ENCODE measurements at places on chromosomes 2 and 18. TPM values are rescaled to one million over a fixed set of nuclear protein-coding genes. Genes with fewer than 3 reads are reported as not detected.

CD8B gene
- total RNA-seq, result 0.54 TPM

IL36B gene
- total RNA-seq, result not detected

ARHGEF33 gene
- 1.5 TPM for total RNA-seq

ANO7 gene
- total RNA-seq, result 0.94 TPM

SLC14A1 gene
- total RNA-seq, result 20.5 TPM

EPB41L5 gene
- 119 TPM for total RNA-seq

KCNE4 gene
- total RNA-seq, result 7.8 TPM

GDF7 gene
- 0.15 TPM for total RNA-seq

MRO gene
- 10.8 TPM for total RNA-seq

SPHKAP gene
- total RNA-seq, result 1.5 TPM

UNC50 gene
- 86.1 TPM for total RNA-seq

DNA sequence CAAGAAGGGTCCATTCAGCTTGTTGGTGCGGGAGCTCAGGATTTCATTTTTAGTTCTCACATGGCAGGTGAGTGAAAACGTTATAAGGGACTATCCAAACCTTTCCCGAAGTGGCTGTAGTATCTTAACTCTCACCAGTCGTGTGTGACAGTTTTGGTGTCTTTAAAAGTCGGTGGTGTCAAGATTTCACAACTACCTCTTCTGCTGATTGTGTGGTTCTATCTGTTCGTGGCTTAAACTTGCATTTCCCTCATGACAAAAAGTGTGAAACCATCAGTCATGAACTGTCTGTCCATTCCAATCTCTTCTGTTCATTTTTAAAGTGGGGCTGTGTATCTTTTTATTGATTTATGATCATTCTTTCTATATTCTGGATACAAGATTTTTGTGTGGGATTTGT is 3.8 kb upstream of the AQP12B start:
- no peaks in the 10 kb centered on the region for H3K27me3 ChIP-seq
- H3K36me3 ChIP-seq, result no peaks in the 10 kb centered on the region
- no peak overlapping the region for H3K4me3 ChIP-seq

DNA sequence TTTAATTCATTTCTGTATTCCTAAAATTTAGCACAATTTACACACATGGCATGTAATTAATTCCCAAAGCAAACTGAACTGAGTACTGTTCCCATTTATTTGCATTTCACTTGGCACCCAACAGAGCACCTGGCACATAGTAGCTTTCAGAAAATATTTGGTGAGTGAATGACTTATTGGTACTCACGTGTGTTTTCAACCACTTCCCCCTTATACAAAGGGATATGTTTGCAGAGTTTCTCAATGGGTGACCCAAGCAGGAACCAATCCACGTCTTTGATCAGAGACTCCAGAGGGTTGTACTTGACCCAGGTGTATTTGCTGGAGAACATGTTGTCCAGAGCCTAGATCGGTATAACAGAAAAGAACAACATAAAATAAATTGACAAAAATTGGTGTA is 6.6 kb downstream of the GKN2 start:
- H3K4me3 ChIP-seq, result no peak overlapping the region
- no peaks in the 10 kb centered on the region for H3K27me3 ChIP-seq
- H3K27ac ChIP-seq, result no peak overlapping the region
- no peak for DNase-seq

- peak overlapping the region; percentile 66 for H3K27ac ChIP-seq
- peak; percentile 38 for DNase-seq
- H3K4me1 ChIP-seq, result peaks cover 79% of the 10 kb centered on the region
- H3K36me3 ChIP-seq, result peaks cover 7% of the 10 kb centered on the region
Measured at GRCh38 chr2:105882341-105882740, 137.6 kb downstream of the NCK2 start.

DNA sequence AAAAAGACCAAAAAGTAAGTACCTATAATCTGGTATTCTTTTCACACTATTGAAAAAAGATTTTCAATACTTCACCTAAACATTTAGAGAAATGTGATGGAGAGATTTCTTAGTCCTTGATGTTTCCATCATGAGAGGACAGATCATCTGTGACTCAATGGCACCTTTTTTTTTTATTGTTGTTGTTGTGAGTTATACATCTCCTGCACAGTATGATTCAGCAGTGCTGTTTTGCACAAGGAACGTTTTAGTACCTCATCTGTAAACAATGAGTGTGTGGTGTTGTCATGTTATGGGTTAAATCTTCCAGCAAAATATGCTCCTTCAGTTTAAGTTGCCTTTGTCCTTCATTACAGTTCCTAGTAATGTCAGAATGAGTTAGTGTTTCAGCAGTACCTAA is 2.2 kb downstream of the KIAA1328 start:
- no peak for DNase-seq
- H3K27ac ChIP-seq, result no peak overlapping the region
- H3K27me3 ChIP-seq, result no peaks in the 10 kb centered on the region
- H3K36me3 ChIP-seq, result no peaks in the 10 kb centered on the region

DNA sequence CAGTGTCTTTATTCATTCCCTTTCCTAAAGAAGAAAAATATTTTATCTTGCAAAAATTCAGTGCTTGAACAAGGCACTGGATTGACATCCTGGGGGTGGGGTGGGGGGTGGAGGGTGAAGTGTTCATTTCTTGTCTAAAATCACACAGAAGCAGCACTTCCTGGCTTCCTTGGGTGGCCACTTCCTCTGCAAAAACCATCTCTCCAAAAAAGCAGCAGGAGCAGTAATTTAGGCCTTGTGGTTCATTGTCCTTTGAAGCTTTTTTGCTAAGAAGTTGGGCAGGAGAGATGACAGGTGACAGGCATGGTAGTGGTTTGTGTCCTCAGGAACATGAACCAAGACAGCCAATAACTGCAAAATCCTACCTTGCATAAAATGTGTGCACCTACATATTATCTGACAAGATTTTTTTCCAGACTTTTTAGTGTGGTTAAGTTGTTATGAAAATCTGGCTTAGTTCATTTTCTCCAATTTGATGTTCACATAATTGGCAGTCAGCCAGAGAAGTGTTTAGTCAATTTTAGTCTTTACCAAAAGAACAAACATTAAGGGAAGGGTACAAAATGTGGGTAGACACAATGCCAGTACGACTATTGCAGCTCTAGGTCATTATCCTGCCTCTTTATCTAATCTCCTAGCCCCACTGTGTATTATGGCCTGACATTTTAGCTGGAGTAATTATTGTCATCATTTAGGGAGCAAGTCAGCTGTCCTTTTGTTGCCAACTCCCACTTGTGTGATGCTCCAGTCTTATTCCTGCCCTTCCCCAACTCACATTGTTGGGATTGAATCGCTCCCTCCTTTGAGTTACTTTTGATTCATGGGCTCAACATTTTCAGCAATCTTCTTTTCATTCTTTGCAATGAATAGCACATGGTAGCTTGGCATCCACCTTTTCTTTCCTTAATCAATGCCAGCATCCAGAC is 177.2 kb downstream of the MYO3B start:
- H3K4me1 ChIP-seq, result no peaks in the 10 kb centered on the region
- H3K27me3 ChIP-seq, result no peaks in the 10 kb centered on the region
- no peak overlapping the region for H3K4me3 ChIP-seq
- H3K27ac ChIP-seq, result no peak overlapping the region

GRCh38 chr2:215833531-215834162 is 179.7 kb downstream of the MREG start:
- no peak overlapping the region for H3K4me3 ChIP-seq
- H3K27me3 ChIP-seq, result no peaks in the 10 kb centered on the region
- no peak overlapping the region for H3K27ac ChIP-seq
- DNase-seq, result no peak
- no peaks in the 10 kb centered on the region for H3K36me3 ChIP-seq

DNA sequence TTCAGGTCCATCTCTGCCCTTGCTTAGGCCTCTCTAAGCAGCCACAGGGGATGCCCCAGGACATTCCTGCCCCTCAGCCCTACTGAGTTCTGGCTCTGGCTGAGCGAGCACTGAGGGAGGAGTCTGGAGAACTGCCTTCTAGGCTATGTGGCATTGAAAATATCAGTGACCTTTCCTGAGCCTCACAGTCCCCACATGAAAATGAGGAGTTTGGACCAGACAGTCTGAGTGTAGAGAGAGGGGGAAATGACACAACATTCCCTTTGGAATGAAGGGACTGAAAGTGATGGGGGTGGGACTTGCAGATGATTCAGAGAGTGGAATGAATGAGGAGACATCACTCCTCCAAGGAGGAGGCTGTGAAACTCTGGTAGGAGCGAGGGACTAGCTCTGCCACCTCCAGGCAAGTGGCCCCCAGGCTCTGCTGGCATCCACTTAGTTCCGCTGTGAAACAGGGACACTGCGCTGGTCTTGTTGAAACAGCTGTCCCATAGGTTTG is 8.0 kb downstream of the TNS1 start:
- H3K4me3 ChIP-seq, result no peak overlapping the region
- no peaks in the 10 kb centered on the region for H3K36me3 ChIP-seq
- no peaks in the 10 kb centered on the region for H3K4me1 ChIP-seq
- H3K27me3 ChIP-seq, result no peaks in the 10 kb centered on the region
- DNase-seq, result peak; percentile 36
- no peak overlapping the region for H3K27ac ChIP-seq

GRCh38 chr2:239826786-239827522 is 198.2 kb downstream of the NDUFA10 start:
- no peaks in the 10 kb centered on the region for H3K36me3 ChIP-seq
- peaks cover 3% of the 10 kb centered on the region for H3K4me1 ChIP-seq
- peak; percentile 28 for DNase-seq
- no peak overlapping the region for H3K27ac ChIP-seq

DNA sequence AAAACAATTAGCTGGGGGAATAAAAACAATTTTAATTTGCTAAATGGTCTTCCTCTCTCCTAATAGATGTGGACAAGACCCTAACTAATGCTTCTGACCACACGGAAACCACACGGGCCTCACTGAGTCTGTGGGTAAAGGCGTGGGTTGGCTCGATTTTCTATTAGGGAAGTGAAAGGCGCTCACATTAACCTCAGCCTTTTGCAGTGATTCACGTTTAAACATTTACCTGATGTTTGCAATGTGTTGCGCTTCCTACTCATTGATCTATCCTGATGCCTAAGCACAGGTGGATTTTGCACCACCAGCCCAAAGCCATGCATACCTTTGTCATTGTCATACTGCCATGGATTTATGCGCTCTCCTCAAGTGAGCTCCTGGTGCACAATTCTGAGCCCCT is 35.6 kb upstream of the NRP2 start:
- H3K4me1 ChIP-seq, result no peaks in the 10 kb centered on the region
- no peak overlapping the region for H3K27ac ChIP-seq
- no peak overlapping the region for H3K4me3 ChIP-seq

DNA sequence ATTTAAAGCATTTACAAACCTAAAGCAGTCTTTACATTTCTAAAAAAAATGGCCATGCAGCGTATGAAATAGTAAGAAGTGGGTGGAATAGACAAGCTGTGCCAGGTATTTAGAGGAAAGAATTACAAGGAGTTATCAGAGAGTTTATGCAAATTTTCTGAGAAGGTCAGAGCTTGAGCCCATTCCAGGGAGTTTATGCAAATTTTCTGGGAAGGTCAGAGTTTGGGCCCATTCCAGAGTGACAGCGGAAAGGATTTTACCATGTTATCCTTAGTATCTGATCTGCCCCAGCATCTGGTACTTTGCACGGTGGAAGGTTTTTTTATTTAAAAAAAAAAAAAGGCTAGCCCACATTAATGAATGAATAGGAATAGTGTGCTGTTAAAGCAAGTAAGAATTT is 1.4 kb upstream of the DOK6 start:
- H3K36me3 ChIP-seq, result no peaks in the 10 kb centered on the region
- no peaks in the 10 kb centered on the region for H3K27me3 ChIP-seq
- DNase-seq, result no peak
- H3K4me3 ChIP-seq, result no peak overlapping the region
- H3K4me1 ChIP-seq, result peaks cover 11% of the 10 kb centered on the region

- H3K4me3 ChIP-seq, result no peak overlapping the region
- peaks cover 44% of the 10 kb centered on the region for H3K4me1 ChIP-seq
- H3K27me3 ChIP-seq, result peaks cover 70% of the 10 kb centered on the region
- DNase-seq, result no peak
- no peak overlapping the region for H3K27ac ChIP-seq
Measured at GRCh38 chr2:161417438-161418274, 1.6 kb downstream of the TBR1 start.

DNA sequence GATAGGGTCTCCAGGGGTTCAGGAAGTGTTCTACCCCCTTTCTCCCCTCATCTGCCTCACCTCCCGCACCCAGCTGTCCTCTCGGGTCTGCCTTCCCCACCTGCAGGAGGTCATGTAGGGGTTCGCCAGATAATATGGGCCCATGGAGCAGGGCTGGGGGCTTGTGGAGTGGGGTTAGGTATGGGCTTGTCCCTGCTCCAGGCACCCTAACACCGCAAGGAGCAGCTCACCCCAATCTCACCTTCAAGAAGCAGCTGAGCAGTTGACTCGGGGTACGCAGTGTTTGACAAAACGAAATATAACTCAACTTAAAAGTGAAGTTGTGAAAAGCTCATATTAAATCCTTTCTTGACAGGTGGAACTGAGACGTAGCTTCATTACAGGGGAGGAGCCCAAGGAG is 99.6 kb downstream of the CTIF start:
- DNase-seq, result no peak
- peaks cover 21% of the 10 kb centered on the region for H3K4me1 ChIP-seq
- H3K27me3 ChIP-seq, result no peaks in the 10 kb centered on the region
- no peak overlapping the region for H3K4me3 ChIP-seq
- H3K27ac ChIP-seq, result no peak overlapping the region

GRCh38 chr2:9226458-9227380 is 20.1 kb downstream of the ASAP2 start:
- no peak overlapping the region for H3K27ac ChIP-seq
- peaks cover 50% of the 10 kb centered on the region for H3K4me1 ChIP-seq
- no peaks in the 10 kb centered on the region for H3K27me3 ChIP-seq
- peak; percentile 49 for DNase-seq
- no peaks in the 10 kb centered on the region for H3K36me3 ChIP-seq

DNA sequence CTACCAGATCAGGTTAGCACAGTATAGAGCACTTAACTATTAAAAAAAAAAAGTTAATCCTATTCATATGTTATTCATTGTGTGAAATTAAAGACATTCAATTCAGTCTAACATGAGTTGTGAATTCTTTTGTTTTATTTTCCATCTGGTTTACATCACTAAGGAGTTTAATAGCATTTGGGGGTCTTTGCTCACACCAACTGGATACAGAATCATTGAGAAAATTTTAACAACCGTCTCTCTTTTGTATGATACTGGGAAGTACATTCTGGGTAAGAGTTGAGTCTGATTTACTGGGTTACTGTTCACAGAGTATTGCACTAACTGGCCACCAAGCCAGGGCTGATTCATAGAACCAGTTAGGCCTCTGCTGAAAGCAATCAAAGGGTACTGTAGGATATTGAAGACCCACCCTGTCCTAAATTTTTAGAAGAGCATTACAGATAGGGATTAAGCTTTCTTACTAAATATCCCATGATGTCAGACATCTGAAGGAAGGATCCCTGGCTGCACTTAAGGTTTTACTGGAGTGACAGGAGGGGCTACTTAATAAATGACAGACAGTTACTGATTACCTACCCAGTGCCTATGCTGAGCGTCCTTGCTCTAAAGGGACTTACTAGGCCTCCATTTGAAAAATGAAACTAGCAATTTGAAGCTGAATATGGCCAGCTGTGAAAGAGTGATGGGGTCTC is 387.9 kb downstream of the SETBP1 start:
- H3K27ac ChIP-seq, result no peak overlapping the region
- no peaks in the 10 kb centered on the region for H3K27me3 ChIP-seq
- H3K4me1 ChIP-seq, result no peaks in the 10 kb centered on the region
- H3K4me3 ChIP-seq, result no peak overlapping the region
- H3K36me3 ChIP-seq, result peaks cover 3% of the 10 kb centered on the region
